GM23248 (cell line): ENCODE measurements at places on chromosomes 3 and 15. TPM values are rescaled to one million over a fixed set of nuclear protein-coding genes. Genes with fewer than 3 reads are reported as not detected.
A peak's percentile ranks its signal among the peaks of the same experiment; 100 is the strongest.

GRCh38 chr3:107662124-107662507 is 139.4 kb downstream of the BBX start:
- DNase-seq, result peak; percentile 92
- H3K36me3 ChIP-seq, result no peaks in the 10 kb centered on the region
- peak overlapping the region; percentile 62 for H3K27ac ChIP-seq

- peaks cover 8% of the 10 kb centered on the region; the same call in 1 of the 2 replicates for H3K4me1 ChIP-seq
- peak; percentile 64 for DNase-seq
- no peaks in the 10 kb centered on the region for H3K36me3 ChIP-seq
- no peaks in the 10 kb centered on the region for H3K27me3 ChIP-seq
- no peak overlapping the region for H3K27ac ChIP-seq
These were observed 14.1 kb upstream of the CXCR6 start for GRCh38 chr3:45929042-45929679.

DNA sequence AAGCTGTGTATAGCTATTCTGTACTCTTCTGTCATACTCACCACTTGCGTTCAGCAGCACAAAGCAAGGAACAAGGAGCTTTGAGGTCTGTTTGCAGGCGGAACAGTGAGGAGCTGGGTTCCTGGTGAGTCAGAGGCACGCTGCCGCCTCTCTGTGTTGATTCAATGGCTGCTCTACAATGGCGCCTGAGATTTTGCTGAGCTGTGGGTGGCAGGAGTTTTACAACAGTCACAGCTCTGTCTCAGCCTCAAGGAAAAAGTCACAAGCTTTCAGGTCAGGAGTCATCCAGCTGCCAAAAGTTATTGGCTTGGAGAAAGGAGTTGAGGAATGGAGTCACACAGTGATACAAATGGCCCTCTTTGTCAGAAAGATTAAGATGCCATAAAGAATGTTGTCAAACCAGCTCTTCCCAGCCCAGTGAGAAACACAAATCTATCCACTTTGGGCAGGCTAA is 98.1 kb downstream of the SSR3 start:
- no peak for DNase-seq
- no peaks in the 10 kb centered on the region; the same call in 1 of the 2 replicates for H3K36me3 ChIP-seq
- H3K4me1 ChIP-seq, result no peaks in the 10 kb centered on the region
- no peak overlapping the region for H3K4me3 ChIP-seq
- no peak overlapping the region for H3K27ac ChIP-seq
- no peaks in the 10 kb centered on the region for H3K27me3 ChIP-seq

DNA sequence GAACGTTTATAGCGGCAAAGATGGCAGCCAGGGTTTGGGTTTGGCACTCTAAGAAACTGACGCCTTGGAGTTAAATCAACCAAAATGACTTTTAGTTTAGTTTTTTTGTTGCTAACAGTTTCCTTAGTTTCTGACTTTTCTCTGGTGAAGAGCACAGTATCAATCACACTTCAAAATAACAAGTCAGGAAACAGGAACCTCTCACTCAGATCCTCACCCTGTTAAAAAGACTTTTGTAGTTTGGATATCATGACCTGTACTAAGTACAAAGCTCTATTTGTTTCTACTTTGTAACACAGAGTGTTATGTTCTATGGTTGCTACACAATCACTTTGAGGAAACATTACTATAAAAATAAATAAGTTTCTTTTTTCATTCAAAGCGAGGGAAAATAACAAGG is 51.1 kb downstream of the ATP10A start:
- no peaks in the 10 kb centered on the region for H3K27me3 ChIP-seq
- H3K4me1 ChIP-seq, result no peaks in the 10 kb centered on the region
- DNase-seq, result no peak

DNA sequence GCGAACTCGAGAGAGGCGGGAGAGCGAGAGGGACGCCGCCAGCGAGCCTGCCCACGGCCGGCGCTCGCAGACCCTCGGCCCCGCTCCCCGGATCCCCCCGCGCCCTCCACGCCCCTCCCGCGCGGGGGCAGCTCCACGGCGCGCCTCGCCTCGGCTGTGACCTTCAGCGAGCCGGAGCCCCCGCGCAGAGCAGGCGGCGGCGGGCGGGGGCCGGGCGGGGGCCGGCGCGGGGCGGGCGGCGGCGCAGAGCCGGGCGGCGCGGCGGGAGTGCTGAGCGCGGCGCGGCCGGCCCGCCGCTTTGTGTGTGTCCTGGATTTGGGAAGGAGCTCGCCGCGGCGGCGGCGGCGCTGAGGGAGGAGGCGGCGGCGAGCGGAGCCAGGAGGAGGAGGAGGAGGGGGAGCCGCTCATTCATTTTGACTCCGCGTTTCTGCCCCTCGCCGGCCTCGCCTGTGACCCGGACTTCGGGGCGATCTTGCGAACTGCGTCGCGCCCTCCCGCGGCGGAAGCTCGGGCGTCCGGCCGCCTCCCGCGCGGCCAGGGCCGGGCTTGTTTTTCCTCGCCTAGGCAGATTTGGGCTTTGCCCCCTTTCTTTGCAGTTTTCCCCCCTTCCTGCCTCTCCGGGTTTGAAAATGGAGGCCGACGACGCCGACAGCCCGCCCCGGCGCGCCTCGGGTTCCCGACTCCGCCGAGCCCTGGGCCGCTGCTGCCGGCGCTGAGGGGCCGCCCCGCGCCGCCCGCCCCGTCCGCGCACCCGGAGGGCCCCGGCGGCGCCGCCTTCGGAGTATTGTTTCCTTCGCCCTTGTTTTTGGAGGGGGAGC is 524 bp downstream of the IGF1R start:
- peak; percentile 78 for DNase-seq
- no peaks in the 10 kb centered on the region for H3K36me3 ChIP-seq
- peaks cover 22% of the 10 kb centered on the region for H3K4me1 ChIP-seq
- peaks cover 30% of the 10 kb centered on the region for H3K27me3 ChIP-seq
- H3K27ac ChIP-seq, result peak overlapping the region; percentile 86
- H3K4me3 ChIP-seq, result peak overlapping the region; percentile 86

CHST13 gene
- polyA plus RNA-seq, result 0.11 TPM in 1 of 2 replicates, not detected in the other

DBR1 gene
- polyA plus RNA-seq, result 12.1 and 12.3 TPM in 2 replicates

BRK1 gene
- polyA plus RNA-seq, result 293 and 295 TPM in 2 replicates

CYP1A1 gene
- polyA plus RNA-seq, result not detected in 2 replicates

CCR4 gene
- not detected in 2 replicates for polyA plus RNA-seq

MED12L gene
- polyA plus RNA-seq, result 0.13 and 0.51 TPM in 2 replicates

TCTA gene
- 52.2 and 55.0 TPM in 2 replicates for polyA plus RNA-seq

STT3B gene
- 80.7 and 81.5 TPM in 2 replicates for polyA plus RNA-seq

ATP13A5 gene
- polyA plus RNA-seq, result not detected in 2 replicates

ZNF80 gene
- not detected in 2 replicates for polyA plus RNA-seq

TEX55 gene
- polyA plus RNA-seq, result not detected in 2 replicates

CPNE9 gene
- polyA plus RNA-seq, result not detected in 2 replicates

GOLGA8G gene
- polyA plus RNA-seq, result not detected in 2 replicates

WDR5B gene
- 3.7 TPM in 2 replicates for polyA plus RNA-seq

MKRN2OS gene
- polyA plus RNA-seq, result not detected in 2 replicates

MORC1 gene
- not detected in 2 replicates for polyA plus RNA-seq
